ENCODE measurements at places on chromosomes 6 and 20.

GRCh38 chr6:15770347-15771143, 107.7 kb upstream of the DTNBP1 start:
- no peak for DNase-seq

GRCh38 chr6:165231581-165232561, 77.5 kb downstream of the C6orf118 start:
- no peak for DNase-seq

DNA sequence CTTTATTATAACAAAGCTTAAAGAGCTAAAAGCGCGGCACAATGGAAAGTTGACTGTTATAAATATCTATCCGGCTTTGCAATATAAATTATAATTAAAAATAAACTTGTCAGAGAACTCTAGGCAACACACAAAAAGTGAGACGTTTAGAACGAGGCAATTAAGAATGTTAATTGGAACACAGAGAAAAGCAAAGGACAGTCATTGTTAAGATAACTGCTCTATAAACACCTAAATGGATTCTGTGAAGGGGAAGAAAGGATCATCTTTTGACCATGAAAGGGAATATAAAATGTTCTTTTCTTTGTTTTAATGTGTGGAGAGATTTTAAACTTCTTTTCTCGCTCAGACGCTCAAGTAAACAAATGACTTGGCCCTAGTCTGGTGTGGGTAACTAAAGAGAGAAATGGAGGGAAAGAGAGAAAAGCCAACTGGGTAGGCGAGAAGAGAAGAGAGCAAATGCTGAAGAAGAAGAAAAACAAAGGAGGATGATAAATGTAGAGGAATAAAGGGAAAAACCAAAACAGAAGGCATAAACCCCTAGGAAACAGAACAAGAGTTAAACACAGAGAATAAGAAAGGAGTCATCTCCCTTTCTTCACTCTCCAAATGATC, 9.3 kb upstream of the SALL4 start:
- DNase-seq = no peak

DNA sequence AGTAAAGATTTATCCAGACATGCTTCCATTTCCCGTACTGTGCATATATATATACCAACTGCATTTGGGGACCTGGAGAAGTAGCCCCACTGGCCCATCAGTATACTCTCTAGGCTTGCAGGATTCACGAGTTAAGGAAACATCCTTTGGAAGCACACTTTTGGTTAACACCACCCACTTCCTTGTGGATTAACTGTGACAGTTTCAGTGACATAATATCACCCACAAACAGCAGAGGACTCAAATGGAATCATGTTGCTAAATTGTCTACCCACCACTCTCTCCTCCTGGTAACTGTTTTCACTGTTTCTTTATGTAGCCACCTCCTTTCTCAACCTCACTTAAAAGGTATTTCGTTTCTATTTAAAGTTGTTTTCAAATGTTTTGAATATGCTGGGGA, 55.0 kb downstream of the PROKR2 start:
- no peak for DNase-seq

DNA sequence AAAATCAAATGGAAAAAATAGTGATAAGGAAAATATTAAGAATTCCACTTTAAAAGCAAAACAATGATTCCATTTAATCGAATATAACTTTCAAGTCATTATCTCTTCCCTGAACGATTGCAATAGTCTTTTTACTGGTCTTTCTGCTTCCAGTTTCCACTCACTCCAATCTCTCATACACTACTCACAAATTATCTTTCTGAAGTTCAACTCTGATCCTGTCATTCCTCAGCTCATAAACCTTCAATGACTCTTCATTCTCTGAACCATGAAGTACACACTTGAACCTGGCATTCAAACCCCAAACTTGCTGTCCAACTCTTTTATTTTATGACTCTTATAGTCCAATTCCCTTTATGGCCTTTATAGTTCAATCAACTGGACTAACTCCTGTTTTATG, 304.1 kb upstream of the TCF21 start:
- DNase-seq = no peak

- no peak for DNase-seq
These were observed 246.7 kb downstream of the MAFB start for GRCh38 chr20:40442181-40442963.

DNA sequence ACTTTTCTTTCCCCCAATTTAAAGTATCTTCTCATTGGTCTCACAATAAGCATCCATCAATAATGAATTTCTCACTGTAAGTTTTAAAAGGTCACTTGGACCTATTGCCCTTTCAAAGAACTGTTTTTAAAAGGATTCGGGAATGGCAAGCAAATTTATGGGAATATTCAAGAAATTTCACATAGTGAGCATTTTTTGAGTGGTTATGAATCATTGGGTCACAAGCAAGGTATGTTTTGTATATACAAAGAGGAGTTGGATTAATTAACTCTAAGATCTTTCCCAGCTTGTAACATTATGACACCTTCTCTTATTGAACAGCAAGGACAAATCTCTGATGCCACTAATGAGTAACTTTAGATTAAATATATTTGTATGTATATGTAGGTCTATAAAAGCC, 165.0 kb downstream of the MOXD1 start:
- DNase-seq = no peak

- DNase-seq = no peak
These were observed at the start of gene TNFRSF6B for GRCh38 chr20:63696628-63697356. TNFRSF6B (plus strand) TSS chr20:63696652; CDS start chr20:63696768, 116 bp downstream.

DNA sequence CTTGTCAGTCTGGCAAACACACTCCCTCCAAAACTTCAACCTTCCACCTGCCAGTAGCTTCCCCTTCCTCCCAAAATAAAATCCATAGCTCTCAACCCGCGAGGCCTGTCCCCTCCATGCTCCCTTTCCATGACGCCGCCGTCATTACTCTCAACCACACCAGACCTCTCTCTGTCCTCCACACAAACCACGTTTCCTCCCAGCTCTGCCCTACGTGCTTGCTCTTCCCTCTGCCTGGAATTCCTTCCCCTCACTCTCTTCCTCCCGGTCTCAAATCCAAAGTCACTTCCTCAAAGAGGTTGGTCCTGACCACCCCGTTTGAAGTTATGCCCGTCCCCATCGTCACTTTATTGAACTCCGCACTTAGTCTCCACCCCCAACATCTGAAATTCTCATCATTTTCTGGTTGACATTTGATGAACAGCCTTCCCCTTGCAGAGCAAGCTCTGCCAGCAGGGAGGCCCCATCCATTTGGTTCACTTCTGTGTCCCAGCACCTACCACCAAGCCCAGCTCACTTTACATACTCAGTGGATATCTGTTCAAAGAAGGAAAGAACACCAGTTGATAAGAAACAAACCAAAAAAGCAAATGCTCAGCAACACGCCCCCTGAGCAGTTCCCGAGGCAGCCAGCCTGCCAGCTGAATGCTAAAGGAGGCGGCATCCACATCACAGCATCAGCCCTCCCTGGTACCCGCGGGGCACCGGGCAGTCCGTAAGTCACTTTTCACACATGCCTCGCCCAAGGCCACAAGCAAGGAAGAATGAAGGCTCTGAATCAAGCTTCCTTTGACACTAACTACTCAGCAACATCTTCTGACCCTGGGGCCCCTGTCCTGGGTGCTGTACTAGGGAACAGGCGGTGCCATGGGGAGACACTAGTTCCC, 125.0 kb downstream of the NFATC2 start:
- DNase-seq = no peak

DNA sequence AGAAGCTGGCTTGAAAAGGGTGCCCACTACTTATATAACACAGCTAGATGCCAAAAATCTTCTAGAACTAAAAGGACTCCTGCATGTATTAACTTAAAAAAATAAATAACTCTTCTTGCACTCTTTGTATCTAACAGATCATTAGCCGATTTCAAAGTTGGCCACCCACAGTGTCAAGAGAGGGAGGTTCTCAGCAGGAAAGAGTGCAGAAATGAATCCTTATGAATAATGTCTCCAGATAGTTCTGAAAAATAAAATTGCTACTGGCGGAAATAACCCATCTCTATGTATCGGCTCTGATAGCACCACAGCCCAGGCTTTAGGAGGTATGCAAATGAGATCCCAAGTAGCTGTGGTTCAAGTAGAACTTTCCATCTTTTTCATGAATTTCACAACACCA, 232.7 kb downstream of the PHF3 start:
- DNase-seq = no peak

- DNase-seq = no peak
These were observed 615.7 kb upstream of the CITED2 start for GRCh38 chr6:139990026-139990686.

DNA sequence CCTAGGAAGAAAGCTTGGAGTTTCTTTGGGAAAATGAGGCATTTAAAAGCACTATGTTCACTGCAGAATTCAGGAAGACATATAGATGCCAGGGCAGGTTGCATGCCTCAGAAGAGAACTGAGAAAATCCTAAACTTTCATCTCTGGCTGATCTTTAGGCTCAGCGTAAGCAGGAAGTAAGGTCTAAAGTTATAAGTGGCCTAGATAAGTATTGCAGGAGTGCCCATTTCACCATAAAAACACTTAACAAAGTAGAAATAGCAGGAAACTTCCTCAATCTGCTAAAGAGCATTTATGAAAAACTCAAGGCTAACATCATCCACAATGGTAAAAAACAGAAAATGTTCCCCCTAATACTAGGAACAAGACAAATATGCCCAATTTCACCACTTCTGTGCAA, 320.3 kb downstream of the BMP2 start:
- no peak for DNase-seq

GRCh38 chr6:142879527-142879926, 65.4 kb downstream of the HIVEP2 start:
- no peak for DNase-seq

GRCh38 chr6:28589234-28589956, 63.7 kb downstream of the GPX5 start:
- peak; percentile 63 for DNase-seq

- no peak for DNase-seq
These were observed 35.1 kb upstream of the DUSP22 start for GRCh38 chr6:257031-257725.

DNA sequence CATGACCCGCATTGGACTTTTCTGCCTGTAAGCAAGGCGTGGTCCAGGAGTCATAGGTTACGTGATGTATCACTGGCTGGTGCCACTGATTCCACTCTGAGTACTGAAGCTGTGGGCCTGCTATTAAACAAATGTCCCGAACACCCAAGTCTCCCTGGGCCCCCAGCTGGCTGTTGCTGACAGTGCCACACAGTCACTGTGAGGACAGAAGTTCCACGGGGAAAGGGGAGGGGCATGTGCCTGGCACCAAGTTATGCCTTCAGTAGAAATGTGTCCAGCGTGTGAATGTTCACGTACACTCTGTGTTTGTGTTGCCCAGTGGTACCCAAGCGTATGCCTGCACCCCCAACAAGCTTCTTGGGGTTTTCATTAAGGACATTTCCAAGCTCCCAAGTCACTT, 171.4 kb upstream of the QKI start:
- DNase-seq = no peak

DNA sequence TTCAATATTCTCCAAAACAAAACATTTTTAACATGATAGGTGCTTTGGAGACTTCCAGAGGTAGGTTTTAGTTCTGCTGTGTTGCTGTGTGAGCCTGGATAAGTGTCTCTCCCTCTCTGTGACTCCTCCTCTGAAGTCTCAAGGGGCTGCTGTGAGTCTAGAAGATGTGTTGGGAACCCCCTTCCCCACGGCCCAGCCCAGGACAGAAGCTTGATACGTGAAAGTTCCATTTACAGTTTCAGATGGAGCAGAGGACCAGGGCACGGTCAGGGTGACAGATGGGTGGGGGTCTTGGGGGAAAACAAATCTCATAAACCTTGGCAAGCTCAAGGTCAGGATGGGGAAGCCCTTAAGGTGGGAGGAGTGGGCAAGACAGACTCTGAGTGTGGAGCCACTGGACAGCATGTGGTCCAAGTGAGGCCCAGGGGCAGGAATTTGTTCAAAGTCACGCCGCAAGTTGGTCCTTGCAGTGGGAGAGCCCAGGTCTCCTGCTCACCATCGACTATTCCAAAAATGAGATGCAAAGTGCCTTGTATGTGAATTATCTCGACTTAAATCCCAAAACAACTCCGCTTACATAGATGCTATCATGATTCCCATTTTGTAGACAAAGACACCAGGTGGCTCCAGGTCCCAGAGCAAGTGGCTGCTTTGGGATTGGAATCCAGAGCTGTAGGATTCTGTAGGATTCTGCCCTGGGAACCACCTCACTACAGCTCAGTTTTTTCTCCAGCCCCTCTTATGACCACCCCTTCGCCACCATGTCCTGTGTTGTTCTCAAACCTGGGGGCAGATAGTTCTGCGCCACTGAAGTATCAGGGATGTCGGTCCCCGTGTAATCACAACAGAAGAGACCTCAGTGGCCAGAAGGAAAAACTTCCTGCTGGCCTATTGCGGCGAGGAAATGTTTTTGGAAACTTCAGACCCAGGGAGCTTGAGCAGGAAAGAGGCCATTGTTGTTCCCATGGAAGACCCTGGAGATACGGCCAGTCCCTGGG, 1.9 kb downstream of the TGM2 start:
- DNase-seq = no peak

DNA sequence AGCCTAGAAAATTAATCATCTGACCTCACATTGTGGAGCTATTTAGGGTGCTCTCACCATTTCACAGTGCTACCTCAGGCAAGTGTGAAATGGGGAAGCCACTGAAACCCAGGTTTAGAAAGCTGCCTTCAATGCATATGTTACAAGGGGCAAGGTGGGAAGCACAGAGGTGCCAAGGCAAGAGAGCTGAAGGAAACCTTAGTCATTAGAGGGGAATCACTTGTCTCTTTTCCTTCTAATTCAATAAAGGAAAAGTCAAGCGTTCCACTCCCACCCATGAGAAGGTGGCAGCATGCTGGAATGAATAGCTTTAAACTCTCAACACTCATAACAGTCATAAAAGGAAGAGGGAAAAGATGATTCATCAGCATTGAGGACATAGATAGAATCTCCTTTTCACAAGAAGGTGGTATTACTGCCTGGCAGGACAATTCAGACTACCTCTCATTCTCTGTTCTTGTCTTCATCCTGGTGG, 251.9 kb upstream of the IRAK1BP1 start:
- DNase-seq = no peak

- DNase-seq = no peak
These were observed 33.0 kb upstream of the POU5F1 start for GRCh38 chr6:31203345-31203979.

GRCh38 chr20:13333793-13334192, 112.7 kb downstream of the ISM1 start:
- no peak for DNase-seq

GRCh38 chr6:33837971-33838665, 34.3 kb upstream of the MLN start:
- no peak for DNase-seq

GRCh38 chr6:15987569-15987968, 141.3 kb upstream of the MYLIP start:
- DNase-seq = no peak

DNA sequence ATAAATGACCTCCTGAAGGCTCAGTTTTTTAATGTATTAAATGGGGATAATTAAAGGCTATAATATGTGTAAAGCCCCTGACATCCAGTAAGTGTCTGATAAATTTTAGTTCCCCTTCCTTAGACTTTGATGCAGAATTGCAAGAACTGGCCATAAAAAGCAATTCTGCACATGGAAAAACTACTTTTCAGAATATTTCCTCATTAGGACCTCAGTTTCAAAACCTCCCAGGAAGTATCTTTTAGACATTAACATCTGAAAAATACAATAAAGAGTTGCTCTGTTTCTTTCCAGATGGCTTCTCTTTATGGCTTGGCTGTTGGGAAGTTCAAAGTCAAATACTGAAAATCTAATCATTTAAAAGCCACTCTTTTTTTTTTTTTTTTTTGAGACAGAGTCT, 106.3 kb upstream of the ZNF217 start:
- DNase-seq = no peak

Data from glutamatergic neuron (in vitro differentiated cells).